ENCODE measurements at places on chromosomes 11 and 22.

- DNase-seq: peak; percentile 91
Observed at GRCh38 chr11:68257477-68258362, 14.1 kb downstream of the C11orf24 start.

GRCh38 chr22:25069758-25070481 is 117.4 kb downstream of the KIAA1671 start:
- peak; percentile 41 for DNase-seq

DNA sequence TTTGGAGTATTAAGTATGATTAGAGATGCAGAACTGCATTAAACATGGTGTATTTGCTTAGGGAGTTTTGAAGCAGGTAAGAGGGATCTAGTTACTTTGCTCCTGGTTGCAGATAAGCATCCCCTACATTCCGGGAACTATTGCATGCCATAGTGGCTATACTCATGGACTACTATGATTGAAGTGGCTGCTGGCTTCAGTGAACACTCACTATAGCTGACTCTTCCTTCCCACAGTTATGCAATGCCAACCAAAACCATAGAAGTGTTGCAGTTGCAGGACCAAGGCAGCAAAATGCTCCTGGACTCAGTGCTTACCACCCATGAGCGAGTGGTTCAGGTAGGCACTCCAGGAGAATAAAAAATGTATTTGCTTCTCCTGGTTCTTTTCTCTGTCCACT is 17.0 kb downstream of the COA4 start:
- no peak for DNase-seq

DNA sequence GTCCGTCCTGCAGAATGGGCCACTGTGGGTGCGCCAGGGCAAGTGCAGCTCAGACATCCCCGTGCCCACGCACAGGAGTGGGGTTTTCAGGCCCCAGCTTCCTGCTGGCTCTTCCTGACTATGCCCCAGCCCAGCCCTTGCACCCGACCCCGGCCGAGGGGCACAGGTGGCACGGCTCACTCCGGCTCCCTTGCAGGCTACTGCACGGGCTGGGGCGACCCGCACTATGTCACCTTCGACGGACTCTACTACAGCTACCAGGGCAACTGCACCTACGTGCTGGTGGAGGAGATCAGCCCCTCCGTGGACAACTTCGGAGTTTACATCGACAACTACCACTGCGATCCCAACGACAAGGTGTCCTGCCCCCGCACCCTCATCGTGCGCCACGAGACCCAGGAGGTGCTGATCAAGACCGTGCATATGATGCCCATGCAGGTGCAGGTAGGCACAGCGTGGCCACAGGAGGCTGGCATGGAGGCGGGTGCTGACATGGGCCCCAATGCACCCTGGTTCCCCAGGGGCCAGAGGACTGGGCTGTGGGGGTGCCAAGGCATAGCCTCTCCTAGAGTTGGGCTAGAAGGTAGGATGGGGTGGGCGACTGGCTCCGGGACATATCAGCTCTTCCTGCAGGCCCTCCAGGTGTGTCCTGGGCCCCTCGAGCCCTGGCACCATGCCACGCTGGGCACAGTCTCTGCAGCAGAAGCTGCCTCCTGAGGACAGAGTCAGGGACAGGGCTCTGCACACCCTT is 27.7 kb downstream of the MUC2 start:
- DNase-seq: no peak

Measured in CD4-positive, alpha-beta T cell treated with Interleukin-10 for 1 hour (primary cell).